ENCODE measurements at places on chromosomes 1 and 21.
A peak's percentile ranks its signal among the peaks of the same experiment; 100 is the strongest.

GRCh38 chr1:247376659-247377058 lies 39.3 kb upstream of the NLRP3 start:
- DNase-seq: no peak

DNA sequence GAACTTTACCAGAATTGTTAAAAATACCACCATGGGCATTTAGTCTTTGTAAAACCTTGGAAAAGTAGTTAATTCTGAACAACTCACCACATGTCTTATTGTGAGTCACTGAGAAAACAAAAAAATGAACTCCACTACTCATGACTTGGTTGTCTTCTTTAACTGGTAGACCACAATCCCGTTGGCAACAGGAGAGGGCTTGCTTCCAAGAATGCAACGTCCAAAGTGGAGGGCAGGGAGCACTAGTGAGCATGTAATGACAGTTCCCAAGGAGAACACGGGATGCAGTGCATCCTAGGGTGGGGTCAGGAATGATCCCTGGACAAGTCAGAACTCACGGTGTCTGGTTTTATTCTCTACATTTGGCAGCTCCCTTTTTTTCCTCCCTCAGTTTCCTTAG lies 15.2 kb upstream of the HMCN1 start:
- peak; percentile 80 for DNase-seq

DNA sequence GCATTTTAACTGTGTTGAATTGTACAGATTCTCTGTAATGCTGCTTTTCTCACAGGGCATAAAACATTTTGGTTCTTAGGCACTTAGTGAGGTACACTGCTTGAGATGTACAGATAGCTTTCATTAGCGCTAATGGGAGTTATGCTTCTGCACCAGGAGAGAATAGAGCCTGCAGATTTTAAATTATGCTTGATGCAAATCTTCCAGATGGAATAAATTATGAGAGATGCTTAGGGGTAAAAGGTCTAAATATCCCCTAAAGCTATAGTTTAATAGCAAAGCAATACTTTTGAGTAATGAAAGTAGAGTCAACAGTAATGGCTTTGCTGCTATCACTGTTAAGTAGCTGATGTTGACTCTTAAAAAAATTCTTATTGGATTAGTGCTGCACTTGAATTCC lies 248.9 kb downstream of the S1PR1 start:
- no peak for DNase-seq

GRCh38 chr1:59018446-59018845 lies 234.6 kb upstream of the JUN start:
- DNase-seq: no peak

GRCh38 chr1:16151196-16151994 lies 4.5 kb downstream of the EPHA2 start:
- no peak for DNase-seq

- no peak for DNase-seq
Measured at GRCh38 chr21:43936247-43936967, 71.4 kb downstream of the AGPAT3 start.

DNA sequence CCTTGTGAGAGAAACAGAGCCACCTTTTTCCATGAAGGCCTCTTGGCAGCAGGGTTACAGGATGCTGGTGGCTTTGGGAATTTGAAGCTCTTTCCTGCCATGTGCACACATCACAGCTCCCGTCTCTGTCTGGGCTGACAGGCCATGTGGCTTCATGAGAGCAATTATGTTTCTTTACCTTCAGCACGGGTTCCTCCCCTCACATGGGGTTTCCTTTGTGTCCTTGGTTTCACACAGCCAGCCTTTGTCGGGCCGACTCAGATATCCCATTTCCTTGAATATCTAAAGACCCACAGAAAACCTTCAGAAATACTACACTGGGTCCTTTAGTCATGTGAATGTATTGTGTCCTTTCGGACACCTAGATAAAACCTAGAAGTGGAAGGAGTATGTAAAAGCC lies 7.1 kb downstream of the CLIC6 start:
- no peak for DNase-seq

DNA sequence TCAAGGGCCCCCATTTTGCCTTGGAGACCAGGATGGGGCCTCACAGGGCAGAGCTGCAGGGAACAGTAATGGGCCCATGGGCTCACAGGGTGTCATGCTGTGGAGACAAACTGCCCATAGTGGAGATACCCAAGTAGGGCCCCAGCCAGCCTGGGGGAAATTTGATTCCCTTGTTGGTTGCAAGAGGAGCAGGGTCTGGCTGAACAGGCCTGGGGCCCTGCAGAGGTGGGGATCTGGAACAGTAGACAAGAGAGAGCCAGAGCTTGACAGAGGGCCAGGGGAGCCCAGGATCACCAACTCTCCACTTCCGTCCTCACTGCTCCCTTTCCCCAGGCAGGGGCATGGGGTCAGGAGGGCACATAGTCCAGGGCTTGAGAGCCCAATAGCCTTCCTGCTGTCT lies 8.7 kb downstream of the S100B start:
- DNase-seq: no peak

DNA sequence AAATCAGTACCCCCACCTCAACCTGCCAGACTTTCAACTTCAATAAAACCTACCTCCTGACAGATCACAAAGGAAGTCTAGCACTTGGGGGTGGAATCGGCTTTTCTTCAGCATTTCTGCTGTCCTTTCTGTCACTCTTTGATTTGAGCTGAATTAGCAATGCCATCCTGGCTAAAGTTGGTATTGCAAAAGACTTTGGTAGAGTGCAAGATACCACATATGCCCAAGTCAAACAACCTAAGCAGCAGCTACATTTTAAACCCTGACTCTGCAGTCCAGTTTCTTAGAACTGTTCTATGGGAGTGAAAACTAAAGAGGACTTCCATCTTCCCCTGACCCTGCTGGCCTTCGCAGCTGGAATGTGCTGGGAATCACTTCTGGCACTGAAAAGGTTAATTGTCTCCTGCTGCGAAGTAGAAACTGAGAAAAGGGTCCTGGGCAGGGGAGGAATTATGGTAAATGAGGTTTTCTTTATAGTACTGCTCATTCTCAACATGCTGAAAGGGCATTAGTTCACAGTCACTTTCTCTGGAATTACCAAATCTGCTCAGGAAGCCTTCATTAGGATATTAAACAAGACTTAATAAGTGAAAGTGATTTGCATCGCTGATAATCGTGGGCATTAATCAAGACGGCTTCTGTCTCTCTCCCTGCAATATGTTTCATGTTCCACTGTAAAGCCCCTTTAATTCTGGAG lies 126.2 kb upstream of the SMYD2 start:
- no peak for DNase-seq

- DNase-seq: no peak
Measured at GRCh38 chr1:154337253-154337894, 12.0 kb downstream of the ATP8B2 start.

GRCh38 chr1:197808880-197809279 lies 33.6 kb upstream of the DENND1B start:
- DNase-seq: no peak

DNA sequence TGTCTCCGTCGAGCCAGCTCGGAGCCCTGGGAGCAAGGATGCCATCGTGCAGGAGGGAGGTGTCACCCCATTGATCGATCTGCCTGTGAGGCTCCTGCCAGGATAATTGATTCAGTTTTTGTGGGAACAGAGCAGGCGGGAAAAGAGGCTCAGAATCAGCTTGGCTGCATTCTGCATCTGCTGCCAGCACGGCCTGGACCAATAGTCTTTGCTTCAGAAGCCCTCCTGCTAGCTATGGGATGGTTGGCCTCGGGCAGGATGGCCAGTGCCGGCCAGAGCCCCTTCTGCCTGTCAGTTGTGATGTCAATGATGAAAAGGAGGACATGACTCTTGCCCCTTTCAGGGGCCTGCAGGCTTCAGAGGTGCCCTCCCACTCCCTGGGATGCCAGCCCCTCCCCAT lies 39.6 kb downstream of the PTPRF start:
- no peak for DNase-seq

GRCh38 chr1:77030401-77031105 lies 163.3 kb downstream of the ST6GALNAC5 start:
- no peak for DNase-seq

GRCh38 chr1:175494011-175494554 lies 249.3 kb downstream of the TNR start:
- DNase-seq: no peak

- DNase-seq: no peak
Measured at GRCh38 chr1:221791846-221792245, 50.0 kb upstream of the DUSP10 start.

DNA sequence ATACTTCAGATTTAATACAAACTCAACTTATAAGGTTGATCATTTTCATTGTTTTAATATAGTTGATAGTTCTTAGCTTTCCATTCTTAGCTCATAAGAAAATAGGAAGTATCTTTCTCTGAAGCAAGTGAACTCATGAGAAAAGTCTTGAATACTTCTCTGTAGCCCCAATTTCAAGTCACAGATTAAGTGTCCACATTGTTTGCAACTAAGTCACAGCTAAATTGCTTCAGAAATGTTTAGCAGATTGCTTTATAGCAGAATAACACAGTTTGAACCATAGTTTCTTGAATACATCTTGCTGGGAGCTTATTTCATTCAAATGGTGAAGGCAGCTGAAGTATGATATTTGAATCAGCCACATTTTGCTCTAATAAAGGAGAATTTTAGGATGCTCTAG lies 10.6 kb upstream of the PKN2 start:
- no peak for DNase-seq

GRCh38 chr1:239792157-239792556 lies 299.5 kb upstream of the FMN2 start:
- no peak for DNase-seq

DNA sequence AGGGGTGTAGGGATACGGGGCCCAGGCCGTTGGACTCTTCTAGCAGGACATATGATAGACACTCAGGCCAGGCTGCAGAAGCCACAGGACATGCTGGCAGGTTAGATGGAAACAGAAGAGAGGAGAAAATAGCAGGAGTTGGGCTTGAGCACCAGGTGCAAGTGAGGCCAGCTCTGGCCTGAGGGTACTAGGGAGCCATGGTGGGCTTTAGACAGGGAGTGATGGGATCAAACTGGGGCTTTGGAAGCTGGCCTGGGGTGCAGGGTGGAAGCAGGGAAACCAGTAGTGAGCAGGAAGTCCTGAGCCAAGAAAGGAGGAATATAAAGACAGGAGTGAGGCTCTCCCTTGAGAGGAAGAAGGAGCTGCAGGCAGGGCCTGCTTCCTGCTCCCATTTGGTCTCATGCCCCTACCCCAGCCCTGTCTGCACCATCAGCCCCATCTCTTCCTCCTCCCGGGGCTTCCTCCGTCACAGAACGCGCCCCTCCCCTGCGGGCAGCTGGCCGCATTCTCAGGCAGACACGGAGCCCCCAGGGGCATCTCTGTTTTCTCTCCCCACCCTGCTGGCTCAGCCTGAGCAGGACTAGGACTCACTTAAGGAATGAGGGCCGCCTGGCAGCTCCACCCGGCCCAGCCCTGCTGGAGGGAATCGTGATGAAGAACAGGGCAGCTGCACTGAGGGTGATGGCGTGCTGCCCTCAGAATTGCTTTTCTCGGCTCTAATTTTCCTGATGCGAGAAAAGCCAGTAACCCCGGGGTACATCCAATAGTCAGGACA lies 165.5 kb upstream of the TMEM51 start:
- no peak for DNase-seq

GRCh38 chr1:37094302-37094701 lies 60.0 kb upstream of the GRIK3 start:
- no peak for DNase-seq

GRCh38 chr1:236151739-236152424 lies 9.5 kb downstream of the GPR137B start:
- DNase-seq: no peak
